ENCODE measurements at places on chromosomes 2 and 18. TPM values are rescaled to one million over a fixed set of nuclear protein-coding genes. Genes with fewer than 3 reads are reported as not detected.

- DNase-seq = peak; percentile 11
These were observed 63.2 kb upstream of the MAPRE2 start for GRCh38 chr18:34977838-34978532.

GRCh38 chr2:101617796-101618195 is 79.7 kb upstream of the MAP4K4 start:
- DNase-seq = no peak

DNA sequence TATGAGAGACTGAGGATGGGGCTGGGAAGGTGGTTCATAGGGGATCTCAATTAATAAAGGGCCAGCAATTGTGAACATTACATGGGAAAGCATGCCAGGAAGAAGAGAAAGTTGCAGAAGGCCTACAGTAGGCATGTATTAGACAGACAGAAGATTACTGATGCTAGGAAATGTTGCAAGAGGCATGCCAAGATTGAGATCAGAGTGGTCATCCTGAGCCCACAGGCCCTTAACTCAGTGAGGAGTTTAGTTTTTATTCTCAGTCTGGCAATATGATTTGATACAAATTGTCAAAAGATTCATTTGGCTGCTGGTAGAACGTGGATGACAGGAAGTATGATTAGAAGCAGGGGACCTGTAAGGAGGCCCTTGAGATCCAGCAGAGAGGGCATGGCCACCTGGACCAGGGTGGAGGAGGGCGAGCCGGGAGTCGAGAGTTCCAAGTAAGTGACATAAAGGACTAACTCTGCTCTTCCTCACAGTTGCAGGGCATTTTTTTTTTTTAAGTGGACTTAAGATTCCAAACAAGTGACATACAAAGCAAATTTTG is 54.9 kb downstream of the EPHA4 start:
- DNase-seq = no peak

GRCh38 chr2:203798296-203799087 is 69.1 kb upstream of the CTLA4 start:
- DNase-seq = no peak

- DNase-seq = no peak
These were observed 45.9 kb upstream of the ATP5MC3 start for GRCh38 chr2:175227393-175227792.

RTTN gene
- 21.4 TPM for total RNA-seq

CKAP2L gene
- 0.08 TPM for total RNA-seq

SRD5A2 gene
- not detected for total RNA-seq

TMEM200C gene
- total RNA-seq = not detected

Measured in CD4-positive, alpha-beta T cell (primary cell).